IMR-90 (cell line): ENCODE measurements at places on chromosomes 6 and 20.

DNA sequence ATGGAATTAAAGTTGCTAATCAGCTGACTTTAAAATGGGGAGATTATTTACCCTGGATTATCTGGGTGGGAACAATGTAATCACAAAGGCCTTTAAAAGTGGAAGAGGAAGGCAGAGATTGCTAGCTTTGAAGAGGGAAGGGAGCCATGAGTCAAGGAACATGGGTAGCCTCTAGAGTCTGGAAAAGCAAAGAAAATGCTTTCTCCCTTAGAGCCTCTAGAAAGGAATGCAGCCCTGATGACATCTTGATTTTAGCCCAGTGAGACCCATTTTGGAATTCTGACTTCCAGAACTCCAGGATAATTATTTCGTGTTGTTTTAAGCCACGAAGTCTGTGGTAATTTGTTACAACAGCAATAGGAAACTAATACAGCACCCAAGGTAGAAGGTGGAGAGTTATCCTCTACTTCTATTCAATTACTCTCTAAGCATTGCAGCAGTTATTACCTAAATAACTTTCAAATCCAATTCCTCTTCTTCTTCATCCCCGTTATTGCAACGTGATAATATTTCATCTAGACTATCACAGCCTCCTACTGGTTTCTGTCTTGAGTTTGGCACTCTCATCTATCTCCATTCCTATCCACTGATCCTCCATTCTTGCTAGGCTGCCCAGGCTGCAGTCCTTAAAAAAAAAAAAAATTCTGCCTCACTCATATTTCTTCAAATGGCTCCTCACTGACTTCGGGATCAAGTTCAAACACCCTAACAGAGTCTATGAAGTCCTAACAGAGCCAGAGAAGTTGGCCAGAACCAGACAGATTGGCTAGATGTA is 224.3 kb downstream of the BTBD9 start:
- DNase-seq, result peak; percentile 12

DNA sequence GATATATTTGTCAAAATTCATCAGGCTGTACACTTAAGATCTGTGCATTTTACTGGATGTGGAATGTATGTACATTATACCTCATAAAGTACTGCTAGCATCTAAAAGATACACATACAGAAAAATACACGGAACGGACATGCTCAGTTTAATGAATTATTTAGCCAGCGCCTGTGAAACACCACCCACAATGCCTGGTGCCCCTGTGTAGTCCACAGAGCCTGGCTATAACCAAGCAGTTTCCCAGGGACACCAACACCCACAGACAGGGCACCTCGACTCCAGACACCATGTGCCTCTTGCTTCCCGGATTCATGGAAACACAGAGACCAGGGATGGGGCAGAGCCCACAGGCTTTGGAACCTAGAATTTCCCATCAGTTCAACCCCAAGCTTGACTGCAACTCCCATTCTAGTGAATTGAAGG is 17.4 kb upstream of the ARMC12 start:
- no peak for DNase-seq

DNA sequence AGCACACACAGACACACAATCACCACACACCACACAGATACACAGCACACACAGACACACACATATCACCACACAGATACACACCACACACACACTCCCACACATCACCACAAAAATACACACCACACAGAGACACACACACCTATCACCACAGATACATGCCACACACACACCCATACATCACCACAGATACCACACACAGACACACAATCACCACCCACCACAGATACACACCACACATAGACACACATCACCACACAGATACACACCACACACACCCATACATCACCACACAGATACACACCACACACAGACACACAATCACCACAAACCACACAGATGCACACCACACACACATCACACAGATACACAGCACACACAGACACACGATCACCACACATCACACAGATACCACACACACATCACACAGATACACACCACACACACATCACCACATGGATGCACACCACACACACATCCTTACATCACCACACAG is 74.0 kb downstream of the GRM4 start:
- DNase-seq, result no peak

DNA sequence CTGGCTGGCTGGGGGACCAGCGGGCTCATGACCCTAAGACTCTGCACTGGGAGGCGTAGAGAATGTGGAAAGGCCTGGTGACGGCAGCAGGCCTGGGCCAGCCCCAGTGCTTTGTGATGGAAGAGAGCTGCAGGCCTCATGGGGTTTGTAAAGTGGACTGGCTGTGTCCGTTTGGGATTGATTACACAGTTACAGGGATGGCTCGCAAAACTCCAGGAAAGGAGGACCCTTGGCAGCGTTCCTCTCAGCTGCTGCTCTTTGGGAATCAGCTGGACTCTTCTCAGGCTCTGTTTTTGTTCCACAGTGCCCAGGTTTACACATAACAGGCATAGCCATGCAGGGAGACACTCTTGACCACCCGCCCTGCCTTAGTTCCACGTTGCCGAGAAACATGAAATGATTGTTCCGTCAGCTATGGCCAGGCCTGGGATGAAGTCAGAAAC is 89.0 kb downstream of the SLX4IP start:
- peak; percentile 41 for DNase-seq

- DNase-seq, result no peak
Measured at GRCh38 chr6:41561931-41562911, 16.0 kb downstream of the FOXP4 start.

DNA sequence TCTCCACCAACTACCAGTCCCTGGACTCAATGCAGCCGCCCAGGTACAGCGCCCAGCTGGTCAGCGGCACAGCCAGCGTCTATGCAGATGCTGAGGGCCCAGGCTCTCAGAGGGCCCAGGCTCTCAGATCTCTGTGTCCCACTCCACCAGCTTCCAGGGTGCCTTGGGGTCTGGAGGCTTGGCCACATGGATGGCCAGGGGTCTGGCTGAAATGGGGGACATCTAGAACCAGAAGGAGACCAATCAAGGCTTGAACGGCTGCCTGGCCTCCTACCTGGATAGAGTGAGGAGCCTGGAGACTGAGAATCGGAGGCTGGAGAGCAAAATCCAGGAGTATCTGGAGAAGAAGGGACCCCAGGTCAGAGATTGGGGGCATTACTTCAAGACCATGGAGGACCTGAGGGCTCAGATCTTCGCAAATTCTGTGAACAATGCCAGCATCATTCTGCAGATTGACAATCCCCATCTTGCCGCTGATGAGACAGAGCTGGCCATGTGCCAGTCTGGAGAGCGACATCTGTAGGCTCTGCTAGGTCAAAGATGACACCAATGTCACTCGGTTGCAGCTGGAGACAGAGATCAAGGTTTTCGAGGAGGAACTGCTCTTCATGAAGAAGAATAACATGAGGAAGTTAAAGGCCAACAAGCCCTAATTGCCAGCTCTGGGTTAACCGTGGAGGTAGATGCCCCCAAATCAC is 44.1 kb upstream of the GRM4 start:
- DNase-seq, result no peak
